WERI-Rb-1 (cell line): ENCODE measurements at places on chromosomes 6 and 20.

DNA sequence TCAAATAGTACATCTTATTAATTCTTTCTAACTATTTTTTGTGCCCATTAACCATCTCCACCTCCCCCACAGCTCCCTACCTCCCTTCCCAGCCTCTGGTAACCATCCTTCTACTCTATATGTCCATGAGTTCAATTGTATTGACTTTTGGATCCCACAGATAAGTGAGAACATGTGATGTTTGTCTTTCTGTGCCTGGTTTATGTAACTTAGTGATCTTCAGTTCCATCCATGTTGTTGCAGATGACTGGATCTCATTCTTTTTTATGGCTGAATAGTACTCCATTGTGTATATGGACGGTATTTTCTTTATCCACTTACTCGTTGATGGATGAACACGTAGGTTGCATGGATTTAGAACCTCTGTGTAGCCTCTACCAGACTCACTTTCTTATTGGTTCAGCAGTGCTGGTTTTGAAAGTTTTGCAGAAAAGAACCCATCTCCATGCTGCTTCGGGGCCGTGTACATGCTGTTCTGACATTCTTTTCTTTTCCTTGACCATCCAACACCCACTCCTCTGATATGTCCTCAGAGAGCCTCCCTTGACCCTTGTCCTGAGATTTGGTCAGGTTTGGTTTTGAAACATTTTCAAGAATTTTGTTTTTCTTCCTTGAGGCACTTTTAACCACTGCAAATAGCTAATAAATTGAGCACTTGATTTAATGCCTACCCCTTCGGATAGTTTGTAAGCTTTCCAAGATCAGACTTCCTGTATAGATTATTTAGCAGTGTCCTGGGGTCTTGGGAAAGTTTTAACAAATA, 231.2 kb upstream of the ZFP64 start:
- DNase-seq: no peak

DNA sequence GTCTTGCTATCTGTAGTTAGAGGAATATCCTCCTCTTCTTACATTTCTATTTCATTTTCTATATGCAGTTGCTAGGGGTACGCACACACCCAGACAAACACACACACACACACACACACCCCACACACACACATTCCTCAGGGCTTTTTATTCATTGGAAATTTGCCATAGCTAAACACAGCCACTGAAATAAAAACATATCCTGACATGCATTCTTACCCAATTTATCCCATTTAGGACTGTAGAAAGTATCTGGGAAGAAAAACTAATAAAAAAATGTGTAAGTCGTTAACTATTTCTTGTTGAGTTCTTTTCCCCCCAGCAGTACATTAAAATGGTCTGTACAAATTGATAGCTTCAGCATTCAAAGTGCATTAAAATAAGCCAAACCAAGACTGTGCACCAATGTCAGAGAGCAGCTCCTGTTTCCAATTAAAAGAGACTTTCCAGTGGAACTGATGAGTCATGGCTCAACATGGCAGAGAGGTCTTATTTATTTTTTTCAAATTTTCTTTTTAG, 357.9 kb upstream of the AGPAT4 start:
- DNase-seq: no peak

GRCh38 chr6:159148641-159149040, 20.6 kb upstream of the FNDC1 start:
- no peak for DNase-seq

GRCh38 chr6:87139236-87139635, 16.1 kb upstream of the ZNF292 start:
- peak; percentile 31 for DNase-seq
